ENCODE measurements at places on chromosomes 16 and 17.
A peak's percentile ranks its signal among the peaks of the same experiment; 100 is the strongest.

- DNase-seq, result no peak
Measured at GRCh38 chr17:71593078-71593477, 527.7 kb upstream of the SOX9 start.

DNA sequence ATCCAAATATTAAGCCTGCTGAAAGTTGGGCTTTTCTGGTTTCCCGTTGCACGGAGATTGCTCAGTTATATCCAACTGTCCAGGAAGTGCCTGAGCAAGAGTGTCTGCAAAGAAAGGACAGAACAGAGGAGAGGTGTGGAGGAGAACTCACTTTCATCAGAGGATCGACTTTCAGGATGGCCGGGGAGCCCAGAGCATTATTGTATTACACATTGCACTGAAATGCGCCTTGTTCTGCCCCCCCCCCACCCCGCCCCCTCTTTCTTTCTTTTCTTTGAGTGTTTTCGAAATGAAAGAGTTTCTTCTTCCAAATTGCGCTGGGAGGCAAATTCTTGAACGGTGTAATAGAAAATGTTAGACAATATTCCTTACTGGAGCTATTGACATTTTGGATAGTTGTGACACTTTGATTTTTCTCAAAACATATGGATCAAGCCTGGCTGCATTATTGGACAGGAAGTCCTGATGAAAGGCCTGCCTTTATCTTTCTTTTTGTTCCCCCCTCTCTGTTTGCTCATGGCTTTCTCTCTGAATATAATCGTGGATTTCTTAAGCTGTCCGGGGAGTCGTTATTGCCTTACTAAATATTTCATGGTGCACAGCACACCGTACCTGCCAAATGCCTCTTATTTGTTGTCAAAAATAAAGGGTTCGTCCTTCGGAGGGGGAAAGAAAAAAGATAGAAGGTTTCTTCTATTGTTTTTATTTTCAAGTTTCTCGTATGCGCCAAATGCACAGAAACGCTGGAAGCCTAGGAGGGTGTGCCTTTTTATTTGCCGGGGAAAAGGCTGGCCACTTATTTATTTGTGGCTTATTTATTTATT lies 110.8 kb downstream of the IRX3 start:
- no peak for DNase-seq

DNA sequence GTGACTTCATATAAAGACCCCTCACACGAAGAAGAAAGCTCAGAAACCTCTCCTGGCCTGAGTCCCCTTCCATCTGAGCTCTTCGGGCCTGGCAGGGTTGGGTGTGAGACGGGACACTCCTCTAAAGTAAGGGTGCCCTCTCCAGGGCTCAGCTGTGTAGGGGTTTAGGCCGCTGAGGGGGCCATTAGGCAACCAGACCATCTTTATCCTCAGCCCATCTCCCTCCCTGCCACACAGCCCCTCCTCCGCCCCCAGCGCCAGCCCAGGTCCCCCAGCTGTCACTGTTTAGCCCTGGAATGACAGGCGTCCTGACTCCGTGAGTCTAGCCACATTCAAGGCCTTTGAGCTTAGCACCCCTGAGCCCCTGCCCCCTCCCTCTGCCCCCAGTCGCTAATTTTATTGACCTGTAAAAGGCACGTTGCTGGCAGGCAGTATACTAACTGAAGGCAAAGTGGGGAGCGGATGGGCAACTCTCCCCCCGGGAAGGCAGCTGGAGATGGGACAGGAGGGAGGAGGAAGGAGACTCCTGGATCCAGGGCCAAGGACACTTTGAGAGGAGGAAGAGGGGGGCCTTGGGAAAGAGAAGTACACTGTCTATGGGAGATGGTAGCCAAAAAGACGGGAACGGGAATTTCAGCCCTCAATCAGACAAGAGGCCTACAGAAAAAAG lies 592 bp upstream of the ZNF385C start:
- DNase-seq, result no peak

GRCh38 chr16:8941718-8942344 lies 21.9 kb downstream of the USP7 start:
- no peak for DNase-seq

DNA sequence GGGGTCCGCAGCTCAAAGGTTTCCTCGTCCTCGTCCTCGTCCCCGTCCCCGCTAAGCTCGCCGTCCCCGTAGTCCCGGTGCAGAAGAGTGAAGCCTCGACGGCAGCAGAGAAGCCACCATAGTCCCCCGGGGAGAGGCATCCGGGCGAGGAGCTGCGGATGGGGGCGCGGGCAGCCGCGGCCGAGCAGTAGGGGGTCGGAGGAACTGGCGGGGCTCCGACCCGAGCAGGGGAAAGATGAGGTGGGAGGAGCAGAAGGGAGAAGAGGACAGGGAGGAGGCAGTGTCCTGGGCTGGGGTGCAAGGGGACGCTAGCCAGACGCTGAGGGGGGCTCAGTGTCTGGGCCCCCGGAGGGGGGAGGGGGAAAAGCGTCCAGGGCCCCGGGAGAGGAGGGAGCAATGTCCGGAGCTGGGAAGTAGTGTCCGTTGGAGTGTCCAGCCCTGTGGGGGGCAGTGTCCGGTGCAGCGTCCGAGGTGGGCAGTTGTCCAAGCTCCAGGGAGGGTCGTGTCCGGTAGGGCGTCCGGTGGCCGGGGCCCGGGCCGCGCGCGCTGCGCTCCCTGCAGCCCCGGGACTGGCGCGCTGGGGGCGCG lies at the start of gene PLEKHH3:
Gene PLEKHH3, minus strand, starts transcription at position 571 of the 588 bp plus-strand sequence. Its CDS starts 431 bp downstream, at position 140.
- no peak for DNase-seq

GRCh38 chr17:8593830-8594229 lies 36.7 kb downstream of the MYH10 start:
- DNase-seq, result no peak

DNA sequence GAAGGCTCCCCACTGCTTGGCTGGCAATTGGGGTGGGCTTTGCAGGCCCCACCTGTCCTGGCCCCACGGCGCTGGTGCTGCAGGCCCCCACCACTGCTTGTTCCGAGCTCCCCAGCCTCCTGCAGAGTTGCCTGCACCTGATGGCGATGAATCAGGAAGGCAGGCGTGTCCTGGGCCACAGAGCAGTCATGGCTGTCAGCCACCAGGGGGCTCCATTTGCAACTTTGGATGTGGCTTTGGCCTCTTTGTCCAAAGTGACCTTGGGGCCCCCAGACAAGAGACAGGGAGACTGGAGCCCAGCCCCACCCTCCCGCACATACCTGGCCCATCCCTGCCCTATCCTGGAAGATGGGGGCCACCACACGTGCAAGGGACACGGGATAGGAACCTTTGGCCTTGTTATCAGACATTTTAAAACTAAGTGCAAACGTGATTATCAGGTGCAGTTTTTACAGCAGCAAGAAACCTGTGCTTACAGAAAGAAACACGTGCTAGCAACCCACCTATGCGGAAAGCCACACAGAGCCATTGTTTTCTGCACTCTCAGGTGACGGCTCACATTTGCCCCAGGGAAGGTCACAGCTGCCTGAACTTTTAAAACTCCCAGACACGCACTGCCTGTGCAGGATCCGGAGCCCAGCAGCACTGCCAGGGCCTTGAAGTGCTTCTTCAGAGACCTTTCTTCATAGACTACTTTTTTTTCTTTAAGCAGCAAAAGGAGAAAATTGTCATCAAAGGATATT lies at the start of gene DNASE1:
Gene DNASE1, plus strand, starts transcription at position 443 of the 743 bp plus-strand sequence. CDS start 683 bp downstream, outside the sequence.
- DNase-seq, result peak; percentile 75

- DNase-seq, result no peak
Measured at GRCh38 chr17:31369266-31369665, 22.2 kb upstream of the RAB11FIP4 start.

DNA sequence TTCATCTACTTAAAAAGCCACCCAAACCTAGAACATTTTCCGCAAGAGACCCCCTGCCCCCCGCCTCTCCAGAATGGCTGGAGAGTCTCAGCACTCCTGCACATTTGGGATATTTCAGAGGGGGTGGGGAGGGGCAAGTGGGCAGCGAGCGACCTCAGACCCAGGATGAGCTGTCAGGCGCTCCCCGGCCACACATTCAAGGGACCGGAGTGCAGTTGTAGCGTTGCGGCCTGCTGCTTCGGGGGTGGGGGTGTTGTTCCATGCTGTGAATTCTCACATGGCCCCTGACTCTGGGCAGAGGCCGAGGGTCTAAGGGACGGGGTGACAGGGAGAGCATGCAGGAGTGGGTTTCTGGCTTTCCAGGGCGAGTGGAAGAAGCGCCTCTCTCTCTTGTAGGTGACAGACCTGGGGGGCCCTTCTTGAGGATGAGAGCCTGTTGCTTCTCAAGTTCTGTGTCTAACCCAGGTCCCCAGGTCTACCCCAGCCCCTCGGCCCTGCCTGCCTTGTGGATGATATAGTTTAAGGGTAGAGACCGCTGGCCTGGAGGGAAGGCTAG lies 231.2 kb downstream of the SEC14L1 start:
- DNase-seq, result no peak

DNA sequence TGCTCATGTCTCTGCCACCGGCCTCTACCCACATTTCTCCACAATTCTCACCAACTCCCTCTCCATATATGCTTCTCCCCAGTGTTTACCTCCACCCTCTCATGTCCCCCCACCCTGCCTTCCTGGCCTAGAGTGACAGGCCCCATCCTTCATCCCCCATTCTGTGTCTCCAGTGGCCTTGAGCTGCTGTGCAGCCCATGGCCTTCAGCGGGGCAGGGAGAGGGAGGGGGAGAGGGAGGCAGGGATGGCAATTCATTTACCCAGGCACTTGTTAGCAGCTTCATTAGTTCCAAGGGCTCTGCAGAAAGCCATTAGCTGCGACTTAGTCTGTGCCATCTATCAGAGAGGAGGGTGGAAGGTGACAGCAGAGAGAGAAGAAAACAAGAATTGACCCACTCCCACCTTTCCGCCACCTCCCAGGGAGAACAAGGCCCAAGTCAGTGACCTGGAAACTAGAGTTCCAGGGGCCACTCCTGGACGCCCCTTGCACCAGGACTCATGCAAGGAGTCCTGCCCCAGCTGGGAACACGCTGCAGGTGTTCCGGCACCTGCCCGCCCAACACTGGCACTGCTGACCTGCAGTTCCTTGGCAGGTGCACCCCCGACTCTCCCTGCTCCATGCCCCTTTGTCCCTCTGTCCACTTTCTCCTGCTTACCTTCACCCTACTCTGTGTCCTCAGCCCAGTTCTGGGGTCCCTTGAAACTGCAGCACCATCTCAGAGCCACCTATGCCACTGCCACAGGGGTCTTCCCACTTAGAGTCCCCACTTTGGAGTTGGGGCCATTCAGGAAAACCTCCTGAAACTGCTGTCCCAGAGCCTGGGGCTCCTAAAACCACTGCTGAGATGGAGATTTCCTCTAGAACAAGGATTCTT lies 23.5 kb upstream of the PYY start:
- DNase-seq, result no peak

- DNase-seq, result no peak
Measured at GRCh38 chr17:15507001-15507400, 39.6 kb upstream of the CDRT4 start.

GRCh38 chr17:17784657-17785267 lies 52.0 kb downstream of the SREBF1 start:
- DNase-seq, result peak; percentile 56

GRCh38 chr16:66751053-66751302 lies 431 bp downstream of the DYNC1LI2 start:
- DNase-seq, result peak; percentile 13

DNA sequence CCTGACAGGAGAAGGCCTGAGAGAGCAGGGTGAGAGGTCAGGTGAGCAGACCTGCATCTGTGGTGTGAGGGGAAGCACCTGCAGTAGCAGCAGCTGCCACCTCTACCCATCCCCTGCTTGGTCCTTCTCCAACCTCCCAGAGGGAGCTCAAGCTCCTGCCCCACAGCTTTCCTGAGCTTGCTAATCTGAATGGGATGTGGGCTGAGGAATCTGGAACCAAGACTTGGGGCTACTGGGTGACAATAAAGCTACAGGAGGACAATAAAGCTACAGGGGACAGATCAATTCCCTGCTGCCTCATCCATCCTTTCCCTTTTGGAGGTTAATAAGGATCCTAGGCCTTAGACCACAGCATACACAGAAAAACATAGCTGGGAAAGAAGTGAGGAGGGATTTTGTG lies 4.9 kb upstream of the TBX4 start:
- no peak for DNase-seq

GRCh38 chr16:66207883-66208265 lies 158.6 kb upstream of the CDH5 start:
- DNase-seq, result no peak

- DNase-seq, result no peak
Measured at GRCh38 chr16:66130296-66130905, 236.1 kb upstream of the CDH5 start.

DNA sequence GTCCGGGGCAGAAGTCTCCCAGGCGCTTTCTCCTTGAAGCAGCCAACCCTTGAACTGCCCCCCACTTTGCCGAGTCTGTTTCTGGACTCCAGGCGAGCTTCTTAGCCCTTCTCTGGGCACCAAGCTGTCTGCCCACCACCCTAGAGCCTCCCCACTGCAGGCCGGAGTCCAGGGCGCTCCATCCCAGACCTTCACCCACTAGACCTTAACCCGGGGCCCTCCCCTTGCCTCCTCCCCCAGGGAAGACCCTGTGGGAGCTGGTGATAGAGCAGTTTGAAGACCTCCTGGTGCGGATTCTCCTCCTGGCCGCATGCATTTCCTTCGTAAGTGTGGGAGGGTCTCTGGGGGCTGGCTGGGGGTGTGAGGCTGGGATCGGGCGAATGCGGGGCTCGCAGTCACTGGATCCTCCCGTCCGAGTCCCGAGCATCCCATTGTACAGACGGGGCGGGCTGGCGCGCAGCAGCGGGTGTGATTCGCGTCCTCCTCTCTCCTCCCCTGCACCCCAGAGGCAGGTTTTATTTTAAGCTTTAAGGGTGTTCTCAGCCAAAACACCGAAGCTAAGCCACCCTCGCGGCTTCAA lies 1.1 kb downstream of the ATP2A1 start:
- no peak for DNase-seq

- no peak for DNase-seq
Measured at GRCh38 chr16:680625-680945, 375 bp downstream of the STUB1 start.

DNA sequence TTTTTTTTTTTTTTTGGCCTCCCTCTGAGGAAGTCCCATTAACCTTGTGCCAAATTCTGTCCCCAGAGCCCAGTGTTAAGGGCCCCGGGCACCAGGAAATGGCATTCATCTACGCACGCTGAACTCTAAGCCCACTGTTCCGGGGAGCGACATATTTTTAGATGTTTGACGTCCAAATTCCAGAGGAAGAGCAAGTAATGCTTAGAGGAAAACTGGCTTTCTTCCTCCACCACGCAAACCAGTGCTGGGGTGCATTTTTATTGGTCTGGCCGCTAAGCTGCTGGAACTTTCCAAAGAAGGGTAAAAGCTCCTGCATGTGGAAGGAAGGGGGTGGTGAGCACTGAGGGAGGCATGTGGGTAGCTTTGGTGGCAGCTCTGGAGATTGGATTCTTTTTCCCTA lies 8.3 kb downstream of the WFDC1 start:
- no peak for DNase-seq

DNA sequence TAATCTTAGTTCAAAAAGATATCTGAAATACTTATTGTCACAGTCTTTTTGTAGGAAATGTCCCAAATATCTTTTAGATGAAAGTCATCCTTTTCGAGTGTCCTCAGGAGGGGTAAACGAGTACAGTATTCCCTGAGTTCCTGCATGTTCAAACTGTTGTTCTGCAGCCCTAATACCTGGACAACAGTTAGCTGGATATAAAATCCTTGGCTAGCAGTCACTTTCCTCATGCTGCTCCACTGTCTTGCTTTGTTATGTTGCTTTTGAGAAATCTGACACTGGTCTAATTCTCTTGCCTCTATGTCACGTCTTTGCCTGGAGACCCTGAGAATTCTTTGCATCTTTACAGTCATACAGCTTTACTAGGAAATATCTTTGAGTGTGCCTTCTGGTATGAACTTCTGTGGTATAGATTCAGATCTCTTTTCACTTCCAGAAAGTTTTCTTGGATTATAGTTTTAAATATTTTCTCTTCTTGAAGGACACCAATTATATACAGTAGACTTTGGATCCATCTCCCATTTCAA lies 9.5 kb downstream of the MBTD1 start:
- DNase-seq, result no peak

All from activated CD4-positive, alpha-beta T cell treated with anti-CD3 and anti-CD28 coated beads for 48 hours (primary cell).